Activated CD4-positive, alpha-beta T cell treated with anti-CD3 and anti-CD28 coated beads for 48 hours (primary cell): ENCODE measurements at places on chromosomes 1 and 21.

- DNase-seq, result no peak
These were observed 26.6 kb upstream of the CASQ2 start for GRCh38 chr1:115794976-115795639.

DNA sequence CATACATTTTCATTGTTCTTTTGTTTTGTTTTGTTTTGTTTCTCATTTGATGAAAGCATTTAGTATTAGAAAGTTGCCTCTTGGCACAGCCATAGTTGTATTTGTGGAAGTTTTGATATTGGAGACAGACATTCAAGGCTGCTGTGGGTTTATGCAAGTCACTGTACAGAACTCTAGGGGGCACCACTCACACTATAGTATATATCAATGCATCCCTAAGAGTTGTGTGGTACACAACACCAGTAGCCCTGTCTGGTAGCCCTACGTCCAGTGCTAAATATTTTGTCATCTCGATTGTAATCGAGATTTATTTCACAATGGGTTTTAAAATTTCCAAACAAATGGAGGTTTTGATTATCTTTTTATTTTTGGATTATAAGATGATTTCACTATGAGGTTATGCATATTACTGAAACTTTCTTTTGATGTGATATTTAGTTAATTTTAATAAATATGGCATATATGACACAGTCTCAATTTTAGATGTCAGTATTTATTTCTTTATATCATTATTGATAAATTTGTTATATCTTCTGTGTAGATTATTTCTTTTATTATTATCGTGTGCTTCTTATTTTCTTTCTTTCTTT, 112.2 kb downstream of the NR5A2 start:
- DNase-seq, result peak; percentile 13

DNA sequence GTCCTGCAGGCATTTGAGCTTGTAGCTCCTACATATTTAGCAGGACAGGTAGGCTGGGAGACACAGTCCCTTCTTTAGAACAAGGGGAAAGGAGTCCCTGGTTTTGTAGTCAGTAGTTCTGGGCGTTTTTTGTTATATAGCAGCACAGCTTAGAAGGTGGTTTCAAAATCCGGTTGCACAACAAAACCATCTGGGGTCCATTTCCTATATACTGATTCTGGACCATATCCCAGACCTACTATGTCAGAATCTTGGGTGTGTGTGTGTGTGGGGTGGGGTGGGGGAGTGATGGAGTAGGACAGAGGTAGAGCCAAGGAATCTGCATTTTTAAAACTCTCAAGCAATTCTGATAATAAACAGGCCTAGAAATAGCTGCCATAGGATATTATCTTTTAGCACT, 21.6 kb downstream of the METTL13 start:
- no peak for DNase-seq

DNA sequence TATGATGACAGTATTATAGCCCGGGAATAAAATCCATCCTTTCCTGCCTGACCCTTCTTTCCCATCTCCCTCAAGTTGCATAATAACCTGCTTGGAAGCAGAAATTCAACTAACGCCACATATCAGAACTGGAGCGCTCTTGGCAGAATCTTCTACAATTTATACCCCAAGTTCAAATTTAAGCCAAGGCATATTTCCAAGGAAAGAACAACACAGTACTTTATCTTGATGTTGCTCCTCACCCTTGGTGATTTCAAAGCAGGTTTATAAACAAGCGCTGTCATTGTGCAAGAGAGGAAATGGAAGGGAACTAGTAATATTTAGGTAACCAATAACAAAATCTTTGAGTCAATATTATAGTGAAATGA, 38.0 kb upstream of the PTGFRN start:
- no peak for DNase-seq

- no peak for DNase-seq
These were observed 579.8 kb upstream of the PKN2 start for GRCh38 chr1:88104236-88104635.

- DNase-seq, result no peak
These were observed 7.2 kb upstream of the XCL2 start for GRCh38 chr1:168550971-168551370.

DNA sequence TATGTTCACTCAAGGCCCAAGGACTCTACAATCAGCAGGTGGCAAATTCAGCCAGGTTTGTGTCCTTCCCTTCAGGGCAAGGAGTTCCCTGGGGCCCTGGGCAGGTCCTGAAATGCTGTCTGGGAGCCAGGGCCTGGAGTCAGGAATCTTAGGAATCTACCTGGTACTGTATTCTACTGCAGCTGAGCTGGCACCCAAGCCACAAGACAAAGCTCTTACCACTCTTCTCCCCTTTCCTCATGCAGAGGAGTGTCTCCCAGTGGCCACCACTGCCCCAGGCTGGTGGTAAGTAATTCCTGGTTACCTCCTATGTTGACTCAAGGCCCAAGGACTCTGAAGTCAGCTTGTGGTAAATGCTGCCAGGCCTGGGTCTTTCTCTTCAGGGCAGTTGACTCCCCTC, 153.4 kb downstream of the NRIP1 start:
- DNase-seq, result no peak

- DNase-seq, result no peak
These were observed 33.6 kb upstream of the GNG5 start for GRCh38 chr1:84539972-84540371.

DNA sequence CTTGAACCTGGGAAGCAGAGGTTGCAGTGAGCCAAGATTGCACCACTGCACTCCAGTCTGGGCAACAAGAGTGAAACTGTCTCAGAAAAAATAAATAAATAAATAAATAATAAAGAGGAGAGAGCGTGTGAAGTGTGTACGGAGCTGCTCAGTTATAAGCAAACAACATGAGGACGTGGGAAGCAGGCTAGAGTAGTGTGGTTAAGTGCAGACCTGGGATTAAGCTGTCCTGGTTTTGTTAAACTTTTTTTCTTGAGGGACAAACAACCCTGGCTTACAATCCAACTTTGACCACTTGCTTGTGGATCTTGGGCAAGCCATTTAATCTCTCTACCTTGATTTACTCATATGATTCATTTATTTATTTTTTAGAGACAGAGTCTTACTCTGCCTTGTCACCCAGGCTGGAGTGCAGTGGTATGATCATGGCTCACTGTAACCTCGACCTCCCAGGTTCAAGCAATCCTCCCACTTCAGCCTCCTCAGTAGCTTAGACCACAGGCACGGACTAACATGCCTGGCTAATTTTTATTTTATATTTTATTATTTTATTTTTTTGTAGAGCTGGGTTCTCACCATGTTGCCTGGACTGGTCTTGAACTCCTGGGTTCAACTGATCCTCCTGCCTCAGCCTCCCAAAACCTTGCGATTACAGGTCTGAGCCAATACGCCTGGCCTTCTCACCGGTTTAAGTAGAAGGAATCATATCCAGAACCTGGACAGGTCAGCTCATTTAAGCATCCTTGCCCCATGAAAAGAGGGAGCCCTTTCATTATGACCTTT, 52.7 kb downstream of the RPS6KA1 start:
- DNase-seq, result peak; percentile 44

DNA sequence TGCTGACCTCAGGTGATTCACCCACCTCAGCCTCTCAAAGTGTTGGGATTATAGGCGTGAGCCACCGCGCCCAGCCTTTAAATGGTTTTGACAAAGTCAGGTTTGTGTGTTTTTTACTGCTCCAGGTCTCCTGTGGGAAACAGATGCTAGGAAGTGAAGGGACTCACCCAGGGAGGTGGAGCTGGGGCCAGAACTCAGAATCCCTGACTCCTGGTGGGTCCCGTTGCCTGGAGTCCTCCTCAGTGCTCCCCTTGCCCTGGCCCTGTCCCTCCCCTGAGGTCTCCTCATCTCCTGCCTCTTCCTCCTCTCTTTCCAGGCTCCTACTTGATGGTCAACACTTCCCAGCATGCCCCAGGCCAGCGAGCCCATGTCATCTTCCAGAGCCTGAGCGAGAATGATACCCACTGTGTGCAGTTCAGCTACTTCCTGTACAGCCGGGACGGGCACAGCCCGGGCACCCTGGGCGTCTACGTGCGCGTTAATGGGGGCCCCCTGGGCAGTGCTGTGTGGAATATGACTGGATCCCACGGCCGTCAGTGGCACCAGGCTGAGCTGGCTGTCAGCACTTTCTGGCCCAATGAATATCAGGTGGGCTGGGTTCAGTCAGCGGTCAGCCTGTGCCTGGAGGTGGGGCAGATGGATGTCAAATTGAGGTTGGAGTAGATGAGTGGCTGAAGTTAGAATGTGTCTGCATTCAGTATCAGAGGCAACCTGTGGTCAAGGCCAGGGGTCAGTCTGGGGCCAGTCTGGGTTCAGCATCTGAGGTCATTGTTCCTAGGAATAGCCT, 22.1 kb downstream of the PTPRU start:
- DNase-seq, result no peak

DNA sequence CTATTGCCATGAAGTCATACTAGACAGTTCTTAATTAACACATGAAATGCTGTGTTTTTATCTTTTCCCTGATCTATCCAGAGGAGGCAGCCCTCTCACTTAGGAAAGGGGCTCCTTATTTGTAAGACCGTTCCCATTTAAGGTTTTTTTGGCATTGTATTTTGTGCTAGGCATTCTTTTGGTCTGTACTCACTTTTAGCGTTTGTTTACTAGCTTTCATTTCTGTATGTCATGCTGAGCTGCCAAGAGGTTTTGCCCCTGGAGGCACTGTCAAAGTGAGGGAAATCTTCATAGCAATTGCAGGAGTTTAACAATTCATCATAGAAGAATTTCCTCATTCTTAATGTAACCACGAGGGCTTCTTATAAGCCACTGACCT, 59.5 kb downstream of the MTR start:
- DNase-seq, result no peak

GRCh38 chr1:198423673-198424072, 116.8 kb downstream of the ATP6V1G3 start:
- no peak for DNase-seq

- no peak for DNase-seq
These were observed 27.3 kb upstream of the ZNF362 start for GRCh38 chr1:33228935-33229487.

DNA sequence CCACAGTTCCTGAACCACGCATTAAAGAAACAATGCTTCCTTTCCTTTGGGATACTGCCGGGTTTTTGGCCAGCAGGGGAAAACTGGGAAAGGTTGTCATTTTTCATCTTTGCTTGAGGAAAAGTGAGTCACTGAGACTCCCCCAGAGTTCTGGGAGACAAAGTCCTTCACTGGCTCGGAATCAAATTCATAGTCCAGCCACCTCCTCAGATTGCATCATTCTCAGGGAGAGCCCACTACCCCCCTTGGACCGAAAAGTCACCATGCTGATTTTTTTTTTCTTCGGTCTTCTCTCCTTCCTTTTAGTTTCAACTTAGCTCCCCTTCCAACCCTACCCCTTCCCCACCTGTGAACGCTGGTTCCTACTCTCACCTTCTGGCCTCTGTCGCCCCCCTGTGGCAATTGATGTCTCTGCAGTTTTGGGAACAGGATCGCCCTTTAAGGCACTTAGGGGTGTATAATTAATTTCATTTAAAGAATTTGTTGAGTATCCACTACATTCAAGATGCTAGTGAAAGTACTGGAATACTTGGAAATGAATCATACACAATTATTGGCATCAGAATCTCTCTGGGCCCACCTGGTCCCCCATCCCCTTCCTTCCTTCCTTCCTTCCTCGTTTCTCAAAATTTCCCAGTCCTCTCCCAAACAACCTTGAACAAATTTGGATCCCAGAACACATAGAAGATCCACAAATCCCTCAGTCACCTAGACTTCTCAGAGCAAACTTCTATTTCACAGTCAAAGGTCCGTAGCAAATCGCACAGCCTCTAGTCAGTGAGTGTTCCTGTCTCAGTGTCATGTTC, 6.9 kb downstream of the ACKR1 start:
- peak; percentile 72 for DNase-seq

- no peak for DNase-seq
These were observed 27.1 kb downstream of the PKP1 start for GRCh38 chr1:201310251-201310985.

DNA sequence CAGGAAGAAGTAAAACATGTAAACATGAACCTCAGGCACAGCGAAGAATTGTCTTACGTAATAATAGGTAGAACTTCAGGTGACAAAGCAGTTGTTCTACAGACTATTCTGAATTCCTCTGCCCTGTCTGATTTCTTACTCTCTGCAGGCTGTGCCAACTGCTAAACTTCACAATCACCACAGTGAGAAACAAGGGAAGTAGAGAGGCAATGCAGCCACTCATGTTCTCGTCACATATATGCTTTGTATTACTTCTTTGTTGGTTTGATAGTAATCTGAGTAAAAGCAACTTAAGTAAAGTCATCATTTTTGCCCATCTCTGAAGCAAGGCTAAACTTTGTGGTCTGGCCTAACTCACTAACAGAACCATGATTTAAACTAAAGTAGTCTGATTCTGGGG, 21.9 kb downstream of the PIGK start:
- DNase-seq, result no peak

- no peak for DNase-seq
These were observed 51.4 kb downstream of the GRIK1 start for GRCh38 chr21:29888437-29888836.

DNA sequence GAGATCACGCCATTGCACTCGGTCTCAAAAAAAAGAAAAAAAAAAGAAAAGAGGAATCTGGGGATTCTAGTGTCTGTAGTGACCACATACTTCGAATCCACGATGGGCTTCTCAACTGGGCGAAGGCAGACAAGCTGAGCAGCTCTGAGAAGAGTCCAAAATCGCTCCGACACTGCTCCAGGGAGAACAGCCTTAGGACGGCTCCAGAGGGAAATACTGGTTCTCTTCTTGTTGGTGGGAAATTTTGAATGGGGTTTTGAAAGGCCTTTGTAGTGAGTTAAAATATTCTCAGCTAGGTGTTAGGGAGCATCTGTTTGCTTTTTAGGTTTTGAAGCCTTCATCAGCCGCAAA, 18.3 kb upstream of the HJV start:
- no peak for DNase-seq

GRCh38 chr1:236687273-236687672, 974 bp downstream of the ACTN2 start:
- DNase-seq, result no peak

- DNase-seq, result peak; percentile 69
These were observed 98.5 kb downstream of the LMX1A start for GRCh38 chr1:165257969-165258459.

GRCh38 chr1:212167098-212167497, 118.1 kb upstream of the PPP2R5A start:
- no peak for DNase-seq

- DNase-seq, result peak; percentile 72
These were observed 48.0 kb downstream of the H3-3A start for GRCh38 chr1:226110249-226111097.

DNA sequence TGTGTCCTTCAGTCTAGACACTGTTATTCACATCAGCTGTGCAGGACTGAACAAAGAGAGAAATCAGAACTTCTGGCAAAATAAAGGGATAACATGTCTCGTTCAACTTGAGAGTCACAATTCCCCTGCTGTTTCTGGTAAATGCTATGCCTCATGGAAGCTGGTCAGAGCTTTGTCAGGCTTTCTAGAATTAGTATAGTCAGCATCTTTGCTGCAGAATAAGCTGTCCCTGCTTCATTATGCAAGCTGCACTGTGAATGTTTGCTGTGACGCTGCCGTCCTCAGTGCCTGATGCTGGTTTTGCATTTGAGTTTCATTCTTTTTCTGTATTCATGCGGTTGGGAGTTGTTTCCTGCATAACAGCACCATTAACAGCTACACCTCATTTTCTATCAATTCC, 96.4 kb upstream of the KCNJ6 start:
- no peak for DNase-seq
